AG08396 (cell line): ENCODE measurements at places on chromosomes 3 and 15.

DNA sequence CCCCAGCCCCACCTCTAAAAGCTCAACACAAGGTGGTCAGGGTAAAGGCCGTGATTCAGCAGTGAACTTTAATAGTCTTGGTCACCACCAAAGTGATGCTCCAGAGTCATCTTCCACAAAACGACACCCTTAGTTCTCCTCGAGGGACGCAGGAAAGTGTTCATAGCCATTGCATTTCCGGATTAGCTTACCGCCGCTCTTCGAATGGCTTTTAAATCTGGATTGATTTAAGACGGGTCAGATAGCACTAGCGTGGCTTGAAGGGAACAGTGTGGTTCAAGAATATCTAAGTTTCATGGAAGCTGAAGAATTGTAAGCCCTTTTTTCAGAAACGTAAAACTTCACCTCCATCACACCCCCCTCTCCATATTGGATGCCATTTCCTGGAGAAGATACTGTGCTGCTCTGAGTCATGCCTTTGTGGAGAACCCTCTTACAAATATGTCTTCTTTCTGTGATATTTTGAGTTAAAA is 829 bp downstream of the RNF7 start:
- peak; percentile 36 for DNase-seq

GRCh38 chr3:113057117-113057516 is 66.3 kb downstream of the GTPBP8 start:
- DNase-seq, result no peak

GRCh38 chr15:89184357-89184756 is 37.0 kb downstream of the RLBP1 start:
- no peak for DNase-seq

GRCh38 chr3:31573036-31573779 is 40.5 kb downstream of the STT3B start:
- no peak for DNase-seq

DNA sequence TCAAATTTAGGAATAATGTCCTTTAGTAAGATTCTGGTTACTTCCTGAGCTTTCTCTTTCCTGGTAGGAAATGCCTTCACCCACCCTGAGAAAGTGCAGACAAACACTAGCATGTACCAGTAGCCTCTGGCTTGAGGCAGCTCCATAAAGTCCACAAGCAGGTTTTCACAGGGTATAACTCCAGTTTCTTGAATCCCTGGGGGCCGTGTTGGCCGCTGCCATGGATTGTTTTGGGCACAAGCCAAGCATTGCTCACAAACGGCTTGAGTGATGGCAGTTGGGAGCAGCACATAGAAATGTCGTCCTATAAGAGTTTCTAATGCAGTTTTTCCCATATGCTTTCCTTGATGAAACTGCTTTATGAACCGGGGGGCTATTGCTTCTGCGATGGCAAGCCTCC is 164.1 kb downstream of the STXBP5L start:
- no peak for DNase-seq

DNA sequence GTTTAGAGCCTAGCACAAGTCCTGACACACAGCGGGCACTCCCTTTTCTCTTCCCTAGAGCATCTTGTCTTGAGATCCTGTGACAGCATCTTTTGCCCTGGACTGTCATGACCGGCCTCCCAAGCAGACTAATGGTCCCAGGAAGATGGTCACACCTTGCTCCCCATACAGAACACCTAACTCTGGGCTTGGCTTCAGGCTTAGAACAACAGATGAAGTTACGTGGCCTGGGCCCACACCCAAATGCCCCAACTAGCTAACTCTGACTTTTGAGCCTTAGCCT is 781 bp upstream of the IP6K1 start:
- no peak for DNase-seq

- DNase-seq, result no peak
These were observed 13.2 kb downstream of the ABCC5 start for GRCh38 chr3:184004476-184004875.

DNA sequence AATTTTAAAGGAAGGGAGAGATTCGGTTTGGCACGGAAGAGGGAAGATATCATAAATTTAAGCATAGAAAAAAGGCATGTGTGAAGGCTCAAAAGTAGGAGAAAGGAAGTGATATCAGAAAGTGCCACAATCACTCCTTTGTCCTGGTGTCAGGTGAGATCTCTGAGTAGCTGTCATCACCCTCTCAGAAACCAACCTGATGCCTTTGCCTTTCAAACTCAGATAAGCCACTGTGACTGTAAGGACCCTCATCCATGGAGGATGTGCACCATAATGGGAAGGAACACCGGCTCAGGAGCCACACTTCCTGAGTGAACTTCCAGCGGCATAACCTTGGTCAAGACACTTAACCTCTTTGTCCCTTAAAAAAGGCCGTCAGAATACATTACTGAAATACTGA is 318.7 kb upstream of the SEMA6D start:
- no peak for DNase-seq

GRCh38 chr3:43035801-43036365 is 56.8 kb downstream of the GASK1A start:
- DNase-seq, result no peak

GRCh38 chr15:51380999-51381806 is 39.7 kb downstream of the GLDN start:
- DNase-seq, result peak; percentile 66

- no peak for DNase-seq
These were observed 763 bp downstream of the GOLGB1 start for GRCh38 chr3:121748680-121749275.

DNA sequence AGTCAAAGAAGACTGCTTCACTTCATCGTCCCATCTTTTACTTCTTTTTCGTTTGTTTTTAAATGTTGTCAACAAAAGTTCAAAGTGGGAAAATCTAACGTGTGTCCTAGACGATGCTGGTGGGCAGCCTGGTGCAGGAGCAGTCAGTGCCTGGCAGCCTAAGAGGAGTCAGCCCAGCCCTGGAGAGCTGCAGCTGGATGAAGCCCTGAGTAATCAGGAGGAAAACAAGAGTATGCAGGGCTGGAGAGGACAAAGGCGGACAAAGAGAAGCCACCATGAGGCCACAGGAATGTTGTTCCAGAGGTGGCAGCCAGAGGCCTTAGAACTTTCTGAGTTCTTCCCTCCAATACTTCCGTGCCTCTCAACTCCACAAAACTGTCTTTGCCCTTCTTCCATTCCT is 5.7 kb downstream of the ADAMTS17 start:
- DNase-seq, result no peak

GRCh38 chr3:183350164-183350563 is 78.3 kb downstream of the MCF2L2 start:
- no peak for DNase-seq

GRCh38 chr15:44101286-44101685 is 93.8 kb downstream of the FRMD5 start:
- DNase-seq, result no peak

DNA sequence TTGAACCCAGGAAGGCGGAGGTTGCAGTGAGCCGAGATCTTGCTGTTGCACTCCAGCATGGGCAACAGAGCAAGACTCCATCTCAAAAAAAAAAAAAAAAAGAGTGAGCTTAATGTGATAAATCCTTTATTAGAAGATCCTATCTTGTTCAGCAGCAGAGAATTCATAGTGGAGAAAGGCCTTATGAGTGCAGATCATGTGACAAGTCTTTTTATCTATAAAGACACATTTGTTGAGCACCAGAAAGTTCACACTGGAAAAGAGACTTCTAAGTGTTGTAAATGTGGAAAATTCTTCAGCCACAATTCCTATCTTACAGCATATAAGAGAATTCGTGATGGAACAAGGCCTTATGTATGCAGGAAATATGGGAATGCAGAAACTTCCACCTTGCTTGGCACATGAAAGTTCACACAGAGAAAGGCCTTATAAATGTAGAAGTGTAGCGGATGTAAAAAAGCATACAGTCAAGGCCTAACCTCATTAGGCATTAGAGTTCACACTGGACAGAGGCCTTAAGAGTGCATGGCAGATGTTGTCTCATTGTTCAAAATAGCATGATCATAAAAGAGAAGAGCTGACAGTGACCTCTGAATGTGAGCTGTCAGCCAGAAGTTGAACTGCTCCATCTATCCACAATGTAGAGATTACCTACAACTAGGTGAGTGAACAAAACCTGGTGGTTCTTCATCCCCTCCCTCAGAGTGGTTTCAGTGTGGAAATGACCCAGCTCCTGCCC is 16.7 kb downstream of the ADAM10 start:
- DNase-seq, result no peak

GRCh38 chr15:56804938-56805337 is 71.6 kb upstream of the ZNF280D start:
- DNase-seq, result no peak

- DNase-seq, result no peak
These were observed 185.2 kb upstream of the ARL6 start for GRCh38 chr3:97579365-97579764.

- DNase-seq, result no peak
These were observed 49.4 kb downstream of the GREM1 start for GRCh38 chr15:32767236-32767635.

- no peak for DNase-seq
These were observed 304.6 kb upstream of the KCNMB2 start for GRCh38 chr3:178231645-178232044.

GRCh38 chr15:37682304-37682703 is 252.1 kb upstream of the TMCO5A start:
- no peak for DNase-seq

- DNase-seq, result no peak
These were observed 204.9 kb upstream of the MDFIC2 start for GRCh38 chr3:70517124-70517890.

DNA sequence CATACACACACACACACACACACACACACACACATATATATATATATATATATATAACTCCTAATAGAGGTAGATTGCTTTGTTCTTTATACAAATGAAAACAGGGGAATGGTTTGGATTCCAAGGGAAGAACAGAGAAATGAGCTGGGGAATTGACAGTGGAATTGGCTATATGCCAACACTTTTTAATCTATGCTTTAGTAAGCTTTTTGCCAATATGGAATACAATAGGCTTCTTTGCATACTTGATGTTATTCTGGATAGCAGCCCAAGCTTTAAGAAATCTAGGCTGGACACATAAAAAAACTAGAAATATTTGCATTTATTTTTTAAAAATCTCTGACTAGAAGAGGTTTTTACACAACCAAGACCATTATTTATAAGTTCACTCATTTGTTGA is 334.2 kb upstream of the MDFIC2 start:
- no peak for DNase-seq

DNA sequence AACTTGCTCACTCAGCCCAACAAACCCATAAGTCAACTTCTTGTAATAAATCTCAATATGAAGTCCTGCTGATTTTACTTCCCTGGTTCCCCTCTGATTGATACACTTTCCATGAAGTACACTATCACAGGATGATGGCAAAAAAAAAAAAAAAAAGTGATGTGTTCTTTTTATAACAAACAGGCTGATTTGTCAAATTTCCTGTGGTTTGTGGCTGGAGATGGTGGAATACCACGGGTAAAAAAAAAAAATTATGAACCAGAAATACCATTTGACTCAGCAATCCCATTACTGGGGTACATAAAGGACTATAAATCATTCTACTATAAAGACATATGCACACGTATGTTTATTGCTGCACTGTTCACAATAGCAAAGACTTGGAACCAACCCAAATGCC is 10.7 kb upstream of the SERPINI2 start:
- DNase-seq, result no peak

DNA sequence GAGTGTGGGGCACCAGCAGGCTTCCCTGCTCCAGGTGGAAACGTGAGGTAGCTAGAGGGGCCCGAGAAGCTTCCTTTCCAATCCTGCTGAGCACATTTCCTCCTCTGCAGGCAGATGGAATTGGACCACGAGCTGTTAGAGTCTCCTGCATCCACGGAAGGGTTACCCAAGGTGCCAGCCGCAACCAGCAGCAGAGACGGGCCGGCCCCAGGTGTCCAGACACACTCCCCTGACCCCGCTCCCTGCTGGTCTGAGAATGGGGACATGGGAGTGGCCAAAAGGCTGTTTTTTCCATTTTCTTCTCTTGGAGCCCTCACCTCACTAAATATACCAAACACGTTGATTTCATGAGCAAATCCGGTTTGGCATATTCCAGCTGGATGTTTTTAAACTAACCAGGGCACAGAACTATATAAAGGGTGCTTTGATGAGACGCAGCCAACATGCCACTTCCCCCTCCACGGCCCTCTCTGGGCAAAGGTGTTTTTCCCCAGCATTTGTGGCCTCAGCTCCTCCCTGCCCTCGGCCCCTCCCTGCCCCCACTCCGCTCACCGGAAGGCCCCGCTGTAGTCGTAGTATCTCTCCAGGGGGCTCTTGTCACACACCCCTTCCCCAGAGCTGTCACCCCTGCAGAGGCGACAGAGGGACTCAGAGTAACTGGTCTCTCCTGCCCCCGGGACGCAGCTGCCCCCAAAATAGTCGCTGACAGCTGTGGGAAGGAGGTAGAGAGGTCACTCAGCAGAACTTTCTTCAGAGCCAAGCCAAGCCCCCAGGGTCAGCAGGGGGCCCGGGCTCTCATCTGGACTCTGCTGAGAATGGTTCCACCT is 7.0 kb downstream of the MELTF start:
- DNase-seq, result no peak

GRCh38 chr3:172096881-172097420 is 57.6 kb downstream of the FNDC3B start:
- DNase-seq, result peak; percentile 9

DNA sequence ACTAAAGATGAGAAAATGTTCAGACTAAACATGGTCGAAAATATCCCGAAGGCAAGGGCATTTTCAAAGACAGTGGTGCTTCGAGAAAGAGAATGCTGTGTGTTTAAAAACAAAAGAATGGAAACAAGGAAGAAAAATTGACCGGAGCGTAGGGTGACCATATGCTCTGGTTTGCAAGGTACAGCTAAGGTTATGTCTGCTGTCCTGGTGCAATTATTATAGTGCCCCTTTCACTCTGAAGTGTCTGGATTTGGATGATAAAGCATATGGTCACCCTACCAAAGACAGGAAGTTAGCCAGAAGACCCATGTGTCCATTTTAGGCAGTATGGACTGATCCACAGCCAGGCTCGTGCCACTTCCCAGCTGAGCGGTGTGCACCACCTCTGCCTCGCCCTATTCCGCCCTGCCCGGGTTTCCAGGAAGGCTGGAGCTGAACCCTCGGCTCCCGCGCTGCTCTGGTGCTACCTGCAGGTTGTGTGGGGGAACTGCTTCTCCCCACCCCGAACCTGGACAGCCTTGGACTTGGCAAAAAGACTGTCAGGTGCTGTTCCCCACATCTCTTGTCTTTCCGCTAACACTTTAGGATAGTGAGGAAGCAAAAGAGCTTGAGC is 25.2 kb downstream of the GOLGA6D start:
- peak; percentile 21 for DNase-seq

DNA sequence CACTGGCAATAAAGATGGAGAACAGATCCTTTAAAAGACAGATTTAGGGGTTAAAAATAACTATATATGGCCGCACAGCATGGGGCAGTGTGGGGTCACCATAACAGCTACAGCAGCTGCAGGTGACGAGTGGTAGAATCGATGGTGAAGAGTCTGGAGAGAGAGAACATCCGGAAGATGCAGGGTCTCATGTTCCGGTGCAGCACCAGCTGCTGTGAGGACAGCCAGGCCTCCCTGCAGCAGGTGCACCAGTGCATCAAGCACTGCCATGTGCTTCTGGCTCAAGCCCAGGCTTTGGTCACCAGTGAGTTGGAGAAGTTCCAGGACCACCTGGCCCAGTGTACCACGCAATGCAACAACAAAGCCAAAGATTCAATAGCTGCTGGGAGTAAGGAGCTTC is 93.7 kb upstream of the IMPG2 start:
- no peak for DNase-seq
